Fibroblast of the aortic adventitia (primary cell): ENCODE measurements at places on chromosomes 2 and 18. TPM values are rescaled to one million over a fixed set of nuclear protein-coding genes. Genes with fewer than 3 reads are reported as not detected.

The OR6B2 gene
- total RNA-seq: not detected in 2 replicates

DNA sequence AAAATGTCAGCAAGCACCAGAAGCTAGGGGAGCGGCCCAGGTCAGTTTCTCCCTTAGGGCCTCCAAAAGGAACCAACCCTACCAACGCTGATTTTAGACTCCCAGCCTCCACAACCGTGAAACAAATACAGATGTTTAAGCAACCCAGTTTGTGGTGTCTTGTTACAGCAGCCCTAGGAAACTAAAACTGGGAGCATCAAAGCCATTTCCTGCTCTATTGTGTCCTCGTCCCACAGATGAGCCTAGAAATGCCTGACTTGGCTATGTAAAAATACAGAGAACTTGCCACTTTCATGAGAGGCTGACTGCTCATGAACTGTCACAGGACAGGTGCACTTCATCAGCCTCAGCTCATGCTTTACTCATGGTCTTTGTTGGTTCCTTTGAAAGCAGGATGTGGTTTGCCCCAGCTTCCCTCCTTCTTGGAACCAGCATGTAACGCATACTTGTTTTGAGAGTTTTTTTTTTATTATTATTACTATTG is 97.6 kb upstream of the SLC39A10 start:
- DNase-seq: peak; percentile 97

DNA sequence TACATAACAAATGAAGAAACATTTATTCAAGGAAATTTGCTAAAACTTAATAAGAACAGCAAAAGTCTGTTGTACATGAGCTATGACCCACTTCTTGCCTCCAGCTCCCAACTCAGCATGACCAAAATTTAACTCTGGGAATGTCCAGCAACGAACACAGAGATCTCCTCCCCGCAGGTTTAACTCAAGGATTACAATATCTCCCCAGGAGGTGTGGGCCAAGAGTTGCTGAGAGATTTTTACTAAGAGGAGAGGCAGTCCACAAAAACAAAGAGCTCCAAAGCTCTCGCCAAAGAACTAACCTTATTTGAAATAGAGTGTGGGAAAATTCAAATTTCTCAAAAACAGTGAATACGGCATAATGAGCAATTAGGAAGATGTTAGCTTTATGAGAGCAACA is 318.5 kb downstream of the GRB14 start:
- no peak for DNase-seq

- DNase-seq: no peak
Measured at GRCh38 chr2:163748420-163748819, 12.6 kb upstream of the FIGN start.
